ENCODE measurements at places on chromosomes 13 and 19.

GRCh38 chr19:47176627-47177090 lies 46.0 kb downstream of the SAE1 start:
- no peak for DNase-seq

GRCh38 chr13:51297556-51297955 lies 41.9 kb upstream of the SERPINE3 start:
- DNase-seq: no peak

- DNase-seq: no peak
These were observed 14.1 kb downstream of the NUCB1 start for GRCh38 chr19:48914181-48914580.

GRCh38 chr13:113367020-113367560 lies 3.2 kb upstream of the GRTP1 start:
- DNase-seq: no peak

DNA sequence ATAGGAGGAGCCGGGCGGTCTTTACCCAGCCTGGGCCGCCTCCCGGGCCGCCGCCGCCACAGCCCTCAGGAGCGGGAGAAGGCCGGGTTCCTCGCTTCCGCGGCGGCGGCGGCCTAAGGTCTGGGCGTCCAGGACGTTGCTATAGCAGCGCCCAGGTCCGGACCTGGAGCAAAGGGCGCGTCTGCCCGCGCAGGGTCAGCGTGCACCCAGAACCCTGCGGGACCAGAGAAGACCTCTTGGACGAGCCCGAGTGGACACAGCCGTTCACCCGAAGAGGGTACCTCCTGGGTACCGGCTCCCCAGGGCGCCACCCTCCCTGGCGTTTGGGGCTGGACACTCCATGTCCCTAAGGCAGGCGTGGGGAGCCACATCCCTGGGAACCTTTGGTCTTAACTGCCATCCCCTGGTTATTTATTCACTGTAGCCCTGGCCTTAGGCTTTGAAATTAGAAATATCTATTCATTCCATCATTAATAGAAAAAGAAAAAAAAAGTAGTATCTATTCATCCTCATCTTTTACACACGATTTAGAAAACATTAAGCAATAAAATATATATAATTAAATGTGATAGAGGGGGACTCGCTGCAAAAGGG lies 2.4 kb downstream of the DZIP1 start:
- DNase-seq: no peak

GRCh38 chr13:20525144-20525600 lies 485 bp downstream of the CRYL1 start:
- peak; percentile 13 for DNase-seq

DNA sequence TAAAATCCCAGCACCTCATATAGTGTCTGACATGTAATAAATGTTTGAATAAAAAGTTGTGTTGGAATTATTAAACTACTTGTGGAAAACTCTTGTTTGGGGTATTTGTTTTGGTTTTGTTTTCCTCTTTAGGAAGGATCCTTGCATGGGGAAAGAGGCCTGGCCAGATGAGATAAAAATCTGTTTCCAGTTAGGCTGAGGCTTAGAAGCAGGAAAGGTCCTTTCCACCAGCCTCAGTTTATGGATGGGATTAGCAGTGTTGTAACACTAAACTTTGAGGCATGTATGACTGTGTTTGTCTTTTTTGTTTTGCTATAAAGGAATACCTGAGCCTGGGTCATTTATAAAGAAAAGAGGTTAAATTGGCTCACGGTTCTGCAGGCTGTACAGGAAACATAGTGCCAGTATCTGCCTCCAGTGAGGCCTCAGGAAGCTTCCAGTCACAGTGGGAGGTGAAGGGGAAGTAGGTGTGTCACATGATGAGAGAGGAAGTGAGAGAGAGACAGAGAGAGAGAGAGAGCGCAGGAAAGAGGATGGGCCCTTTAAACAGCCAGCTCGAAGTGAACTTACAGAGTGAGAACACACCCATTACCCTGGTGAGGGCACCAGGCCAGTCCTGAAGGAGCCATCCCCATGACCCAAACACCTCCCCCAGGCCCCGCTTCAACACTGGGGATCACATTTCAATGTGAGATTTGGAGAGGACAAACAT lies 21.6 kb downstream of the SPATA13 start:
- no peak for DNase-seq

- no peak for DNase-seq
These were observed 3.9 kb upstream of the PODNL1 start for GRCh38 chr19:13942023-13942684.

GRCh38 chr19:35119091-35119490 lies 3.5 kb downstream of the FXYD3 start:
- no peak for DNase-seq

DNA sequence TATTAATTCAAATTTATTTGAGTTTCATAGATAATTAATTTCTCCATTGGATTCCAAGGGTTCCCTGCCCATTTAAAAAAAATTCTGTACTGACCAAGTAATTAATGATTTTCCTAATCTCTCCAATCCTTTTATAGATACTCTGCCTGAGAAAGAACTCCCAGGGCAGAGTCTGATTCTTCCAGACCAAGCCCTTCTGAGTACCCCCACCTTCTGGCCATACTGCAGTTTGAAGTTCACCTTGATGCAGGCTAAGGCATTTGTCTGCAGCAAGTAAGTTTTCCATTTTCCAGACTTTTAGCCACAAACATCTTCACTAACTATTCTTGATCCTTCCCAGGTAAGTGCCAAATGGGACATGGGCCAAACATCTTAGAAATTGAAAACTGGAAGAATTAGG lies 195.9 kb downstream of the LHFPL6 start:
- DNase-seq: no peak

- DNase-seq: no peak
These were observed 236.4 kb upstream of the SGCG start for GRCh38 chr13:22944378-22944777.

DNA sequence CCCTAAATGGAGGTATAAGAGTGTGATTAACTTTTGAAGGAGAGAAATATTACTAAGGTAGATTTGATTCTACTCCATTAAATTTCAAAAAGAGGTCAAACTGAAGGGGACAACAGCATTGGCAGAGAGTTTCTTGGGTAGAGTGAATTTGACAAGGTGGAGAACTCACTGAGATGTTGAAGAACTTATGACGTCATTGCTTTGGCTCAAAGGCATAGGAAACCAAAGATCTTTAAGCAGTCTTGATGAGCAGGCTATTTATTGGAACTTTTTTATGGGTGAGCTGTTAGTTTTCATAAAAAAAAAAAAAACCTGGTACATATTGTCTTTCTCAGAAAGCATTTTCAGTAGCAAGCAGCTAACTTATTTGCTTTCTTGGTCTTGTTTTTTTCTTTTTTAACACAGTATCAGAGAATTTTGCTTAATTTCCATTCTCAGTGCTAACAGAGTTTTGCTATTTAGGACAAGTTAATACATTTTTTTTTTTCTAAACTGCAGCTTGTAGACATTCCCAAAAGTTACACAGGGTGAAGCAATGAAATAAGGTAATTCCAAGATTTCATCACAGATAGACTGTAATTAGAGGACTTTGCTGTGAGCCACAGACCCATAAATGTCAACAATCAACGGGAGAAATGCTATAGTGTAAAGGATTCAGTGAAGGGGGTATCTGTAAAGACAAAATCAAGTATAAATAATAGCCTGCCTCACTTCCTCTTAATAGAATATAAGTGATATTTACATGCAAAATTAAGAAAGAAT lies 412.2 kb upstream of the KLHL1 start:
- no peak for DNase-seq

DNA sequence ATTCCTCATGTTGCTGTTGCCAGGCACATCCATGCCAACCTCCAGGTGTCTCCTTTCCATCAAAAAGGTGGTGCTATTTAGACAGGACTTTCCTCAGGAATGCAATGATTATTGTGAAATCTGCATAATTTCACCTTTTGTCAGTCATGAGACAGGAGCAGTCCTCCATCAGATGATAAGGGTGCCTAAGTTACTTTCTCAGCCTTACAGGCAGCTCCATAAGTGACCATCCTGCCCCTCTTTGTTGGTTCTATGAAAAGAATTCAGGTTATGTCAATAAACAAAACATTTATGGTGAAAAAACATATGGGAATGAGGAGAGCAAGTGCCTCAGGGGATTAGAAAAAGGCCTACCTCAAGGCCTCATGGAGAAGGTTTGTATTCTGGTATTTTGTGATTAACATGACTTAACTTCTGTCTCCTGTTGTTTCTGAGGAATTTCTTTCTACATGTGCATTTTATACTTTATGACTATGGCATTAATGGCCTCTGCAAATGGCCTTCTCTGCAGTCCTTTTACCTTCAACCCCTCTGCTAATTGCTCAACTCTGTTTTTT lies 110.3 kb upstream of the DIAPH3 start:
- DNase-seq: no peak

- no peak for DNase-seq
These were observed 23.6 kb upstream of the CEBPA start for GRCh38 chr19:33325920-33326319.

DNA sequence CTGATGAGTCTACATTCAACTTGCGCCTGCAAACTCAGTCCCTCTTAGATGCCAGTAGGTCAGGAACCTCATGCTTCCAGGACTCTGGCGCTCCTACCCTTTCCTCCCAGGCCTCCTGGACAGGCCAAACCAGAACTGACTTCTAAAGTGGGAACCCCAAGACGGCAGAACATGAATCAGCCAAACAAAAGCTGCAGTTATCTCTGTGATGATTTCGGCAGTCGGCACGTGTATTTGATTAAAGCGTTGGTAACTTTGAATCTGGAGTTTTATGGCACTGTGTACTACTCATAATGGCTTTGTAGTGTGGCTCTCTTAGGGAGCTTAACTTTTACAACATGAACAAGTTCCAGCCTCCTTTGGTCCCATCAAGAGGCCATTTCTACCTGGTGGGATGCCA lies 13.7 kb downstream of the ACTN4 start:
- DNase-seq: no peak

DNA sequence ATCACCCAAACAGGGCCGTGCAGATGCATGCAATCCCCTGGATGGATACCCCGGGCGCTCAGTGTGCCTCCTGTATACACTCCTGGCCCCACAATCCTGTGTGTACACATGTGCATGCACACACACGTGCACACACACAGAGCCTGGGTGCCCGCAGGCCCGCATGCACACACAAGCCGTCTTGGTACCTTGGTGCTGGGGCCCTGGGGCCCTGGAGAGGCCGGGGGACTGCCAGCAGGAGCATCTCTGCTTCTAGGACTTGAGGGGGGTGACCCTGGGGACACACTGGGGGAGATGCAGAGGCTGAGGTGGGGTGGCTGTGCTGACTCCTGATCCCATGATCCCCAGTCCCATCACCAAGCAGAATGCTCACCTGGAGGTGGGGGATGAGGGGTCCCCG lies 15.6 kb upstream of the EPOR start:
- DNase-seq: no peak

- no peak for DNase-seq
These were observed 6.9 kb upstream of the OVOL3 start for GRCh38 chr19:36103842-36104552.

DNA sequence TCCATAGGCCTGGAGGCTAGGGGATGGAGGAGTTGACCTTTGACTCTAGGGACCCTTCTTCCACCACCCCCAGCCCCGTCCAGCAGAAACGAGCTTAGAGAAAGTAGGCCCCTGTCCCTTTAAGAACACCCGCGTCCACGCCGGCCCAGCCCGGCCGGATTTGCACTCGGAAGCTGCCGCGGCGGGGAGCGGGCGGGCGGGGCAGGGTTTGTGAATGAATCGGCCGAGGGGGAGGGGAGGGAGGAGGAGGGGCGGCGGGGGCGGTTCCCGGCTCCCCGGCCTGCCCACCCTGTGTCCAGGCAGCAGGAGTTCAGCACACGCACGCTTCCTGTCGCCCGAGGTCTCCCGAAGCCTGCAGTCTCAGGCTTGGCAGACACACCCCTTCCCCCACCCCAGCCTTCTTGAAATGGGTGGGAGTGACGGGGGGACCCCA lies 1.5 kb downstream of the UNC13A start:
- no peak for DNase-seq

DNA sequence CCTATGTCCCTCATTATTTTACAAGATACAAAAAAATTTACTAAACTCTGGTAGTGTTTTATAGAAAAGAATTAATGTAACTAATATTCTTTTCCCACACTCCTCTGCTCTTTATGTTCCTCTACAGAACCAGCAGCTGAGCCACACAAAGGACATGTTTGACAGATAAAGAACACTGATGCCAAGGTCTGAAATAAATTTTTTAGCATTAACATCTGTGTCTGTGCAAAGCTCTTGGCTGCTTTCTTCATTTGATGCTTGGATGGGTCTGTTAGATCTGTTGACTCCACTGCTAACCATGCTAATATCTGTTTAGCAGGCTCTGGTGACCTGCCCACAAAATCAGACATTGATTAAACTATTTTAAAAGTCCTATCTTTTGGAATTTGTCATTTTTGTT lies 2363.8 kb downstream of the PCDH9 start:
- no peak for DNase-seq

- no peak for DNase-seq
These were observed 133.2 kb downstream of the VWA8 start for GRCh38 chr13:41827507-41828213.

- DNase-seq: peak; percentile 46
These were observed 17.8 kb downstream of the SPC24 start for GRCh38 chr19:11137542-11138384.

GRCh38 chr19:9673912-9674662 lies 813 bp downstream of the ZNF562 start:
- DNase-seq: peak; percentile 3

GRCh38 chr13:98460516-98460915 lies 116.4 kb downstream of the STK24 start:
- no peak for DNase-seq

- DNase-seq: no peak
These were observed 278.9 kb downstream of the ZNF536 start for GRCh38 chr19:30651066-30651465.

Measured in stimulated activated CD4-positive, alpha-beta T cell treated with anti-CD3 and anti-CD28 coated beads, Interleukin-1b, Interleukin-23, amount 100 ng/mL, for 24 hours (primary cell).